ENCODE measurements at places on chromosomes 12 and 14.

DNA sequence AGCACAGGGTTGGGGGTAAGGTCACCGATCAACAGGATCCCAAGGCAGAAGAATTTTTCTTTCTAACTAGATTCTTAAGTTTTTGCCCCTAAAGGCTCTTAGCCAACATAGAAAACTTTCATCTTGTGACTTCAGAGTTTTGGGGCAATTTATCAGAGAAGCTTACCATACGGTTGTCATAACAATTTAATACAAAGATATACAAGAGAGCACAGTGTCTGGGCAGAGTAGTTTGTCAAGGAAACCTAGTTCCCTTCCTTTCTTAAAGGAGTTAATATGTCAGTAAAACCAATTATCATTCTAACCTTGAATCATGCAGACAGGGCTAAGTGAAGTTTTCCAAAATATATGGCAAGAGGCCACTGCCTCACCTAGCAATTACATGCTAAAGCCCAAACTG is 18.4 kb downstream of the NR2C1 start:
- no peak for DNase-seq

- DNase-seq = no peak
Measured at GRCh38 chr12:123991372-123991951, 18.4 kb downstream of the ZNF664 start.

GRCh38 chr14:80862541-80862940 is 79.0 kb downstream of the CEP128 start:
- no peak for DNase-seq

DNA sequence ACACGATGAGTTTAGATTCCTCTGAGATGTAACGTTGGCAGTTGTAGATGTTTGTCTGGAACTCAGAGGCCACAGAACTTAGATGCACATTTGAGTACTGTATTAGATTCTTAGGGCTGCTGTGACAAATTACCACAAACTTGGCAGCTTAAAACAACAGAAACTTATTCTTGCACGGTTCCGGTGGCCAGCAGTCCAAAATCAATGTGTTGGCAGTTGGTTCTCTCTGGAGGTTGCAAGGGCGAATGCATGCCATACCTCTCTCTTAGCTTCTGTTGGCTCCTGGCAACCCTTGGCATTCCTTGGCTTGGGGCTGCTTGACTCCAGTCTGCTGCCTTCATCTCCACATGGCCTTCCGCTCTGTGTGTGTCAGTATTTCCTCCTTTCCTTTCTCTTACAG is 118.9 kb downstream of the C12orf75 start:
- no peak for DNase-seq

GRCh38 chr14:29451941-29452340 is 475.7 kb downstream of the PRKD1 start:
- DNase-seq = peak; percentile 80

GRCh38 chr14:58272588-58273372 is 25.6 kb upstream of the ARID4A start:
- no peak for DNase-seq

GRCh38 chr12:94046626-94047410 is 101.6 kb upstream of the PLXNC1 start:
- DNase-seq = no peak

- no peak for DNase-seq
Measured at GRCh38 chr12:115132905-115133304, 448.9 kb upstream of the TBX3 start.

- DNase-seq = no peak
Measured at GRCh38 chr14:73754911-73755360, 40.8 kb upstream of the PNMA1 start.

DNA sequence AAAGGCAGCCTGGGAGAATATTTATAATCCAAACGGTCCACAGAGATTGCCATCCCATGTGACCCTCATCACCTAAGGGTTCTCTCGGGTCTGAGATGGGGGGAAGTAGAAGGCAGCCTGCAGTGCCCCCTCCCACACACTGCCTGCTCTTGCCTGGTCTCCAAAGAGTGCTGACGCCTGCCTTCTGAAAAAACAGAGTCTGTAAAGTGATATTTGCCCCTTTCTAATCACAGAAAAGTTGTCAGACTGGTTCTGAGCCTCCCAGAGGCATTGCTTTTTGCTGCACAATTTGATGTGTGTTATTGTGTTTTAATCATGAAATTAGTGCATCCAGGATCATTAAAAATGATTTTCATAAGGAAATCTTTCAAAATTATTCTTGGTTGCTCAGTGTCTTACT is 59.2 kb downstream of the TMEM30B start:
- DNase-seq = no peak

GRCh38 chr14:77011245-77011644 is 17.3 kb downstream of the IRF2BPL start:
- DNase-seq = no peak

- DNase-seq = peak; percentile 89
Measured at GRCh38 chr14:44657696-44658388, 150.8 kb upstream of the FSCB start.

DNA sequence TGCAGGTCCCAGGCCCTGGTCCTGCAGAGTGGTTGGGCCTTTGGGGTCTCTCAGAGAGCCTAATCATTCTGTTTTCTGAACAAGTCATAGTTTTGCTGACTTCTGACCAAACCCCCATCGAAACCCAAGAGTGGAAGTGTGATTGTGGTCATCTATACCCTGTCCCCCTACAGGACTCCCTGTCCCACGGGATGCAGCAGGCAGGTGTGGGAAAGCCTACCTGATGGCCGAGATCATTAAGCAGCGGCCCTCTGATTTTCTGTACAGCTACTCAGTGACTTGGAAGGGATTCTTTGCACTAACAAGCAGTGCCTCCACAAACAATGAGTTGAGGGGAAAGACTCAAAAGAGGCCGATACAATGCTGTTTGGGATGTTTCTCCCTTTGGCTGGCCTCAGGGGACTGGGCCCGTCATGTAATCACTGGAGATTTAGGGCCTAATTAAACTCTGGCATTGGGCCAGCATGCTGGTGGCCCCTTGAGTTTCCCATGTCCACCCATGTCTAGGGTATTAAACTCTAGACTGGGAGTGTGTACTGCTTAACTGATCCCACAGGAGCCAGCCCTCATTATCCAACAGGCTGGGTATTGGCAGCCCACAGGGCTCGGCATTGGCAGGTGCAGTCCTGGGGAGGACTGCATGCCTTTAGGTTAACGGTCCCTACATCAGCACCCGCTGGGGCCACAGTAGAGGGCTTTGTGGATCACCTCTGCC is 192.8 kb downstream of the ZFP36L1 start:
- DNase-seq = peak; percentile 72

DNA sequence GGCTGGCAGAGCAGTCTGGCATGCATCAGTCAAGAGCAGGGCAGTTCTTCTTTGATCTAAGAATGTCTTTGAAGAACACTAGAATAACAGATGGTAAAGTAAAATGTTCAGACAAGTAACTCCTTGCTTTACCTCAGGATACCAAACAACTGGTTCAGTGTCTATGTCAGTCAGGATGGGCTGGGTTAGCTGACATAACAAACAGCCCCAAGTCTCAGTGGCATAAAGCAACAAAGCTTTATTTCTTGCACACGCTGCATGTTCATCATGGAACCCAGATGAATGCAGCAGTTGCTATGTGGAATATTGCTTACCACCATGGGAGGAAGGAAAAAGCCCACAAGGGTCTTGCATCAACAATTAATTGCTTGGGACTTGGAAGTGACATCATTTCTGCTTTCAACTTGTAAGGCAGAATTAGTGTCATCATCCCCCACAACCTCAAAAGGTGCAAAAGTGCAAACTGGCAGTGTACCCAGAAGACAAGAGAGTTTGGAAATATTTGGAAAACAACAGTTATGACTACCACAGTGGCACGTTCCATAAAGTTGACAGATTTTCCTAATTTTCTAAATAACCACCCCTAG is 21.2 kb downstream of the GPRC5D start:
- no peak for DNase-seq

GRCh38 chr12:75699728-75700496 is 188.5 kb upstream of the KRR1 start:
- DNase-seq = no peak

GRCh38 chr14:23766737-23767401 is 130.7 kb downstream of the DHRS2 start:
- no peak for DNase-seq

- DNase-seq = no peak
Measured at GRCh38 chr12:57741844-57742738, 2.7 kb upstream of the TSPAN31 start.

GRCh38 chr12:122090759-122091515 is 12.4 kb downstream of the MLXIP start:
- DNase-seq = no peak

- DNase-seq = peak; percentile 59
Measured at GRCh38 chr12:114405519-114406271, at the start of gene TBX5. TSS of gene TBX5 (minus strand) at chr12:114406144. CDS start at chr12:114403898, 2,246 bp downstream.

- no peak for DNase-seq
Measured at GRCh38 chr12:122244565-122245371, 18.9 kb upstream of the DIABLO start.

GRCh38 chr14:29672831-29673230 is 254.8 kb downstream of the PRKD1 start:
- no peak for DNase-seq

DNA sequence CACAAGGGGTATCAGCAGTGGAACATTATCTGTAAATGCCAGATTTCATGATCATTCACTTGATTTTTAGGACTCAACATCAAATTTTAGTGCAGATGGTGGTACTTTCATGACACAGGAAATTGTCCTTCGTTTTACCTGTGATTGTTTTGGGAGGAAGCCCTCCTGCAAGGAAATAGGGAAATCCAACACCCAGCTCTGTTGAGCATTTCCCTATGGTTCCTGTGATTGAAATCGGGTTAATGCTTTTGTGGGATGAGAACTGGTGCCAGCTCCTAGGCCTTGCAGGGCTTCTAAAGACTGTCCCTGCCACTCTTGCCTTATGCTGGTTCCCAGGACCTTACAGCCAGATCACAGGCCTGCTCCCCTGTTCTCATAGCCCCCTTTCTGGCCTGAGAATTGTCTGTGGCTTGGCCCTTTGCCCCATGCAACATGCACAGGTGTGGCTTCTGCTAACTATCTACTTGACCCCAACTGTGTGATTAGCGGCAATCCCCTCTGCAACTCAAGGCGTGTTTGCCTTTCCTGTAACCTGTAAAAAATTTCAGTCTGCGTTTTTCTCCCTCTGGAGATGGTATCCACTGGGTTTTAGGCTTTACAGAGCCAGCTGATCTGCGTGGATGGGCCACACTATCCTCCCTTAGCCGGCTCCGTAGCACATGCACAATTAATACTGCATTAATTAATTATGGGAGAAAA is 112.5 kb downstream of the ETV6 start:
- DNase-seq = no peak

DNA sequence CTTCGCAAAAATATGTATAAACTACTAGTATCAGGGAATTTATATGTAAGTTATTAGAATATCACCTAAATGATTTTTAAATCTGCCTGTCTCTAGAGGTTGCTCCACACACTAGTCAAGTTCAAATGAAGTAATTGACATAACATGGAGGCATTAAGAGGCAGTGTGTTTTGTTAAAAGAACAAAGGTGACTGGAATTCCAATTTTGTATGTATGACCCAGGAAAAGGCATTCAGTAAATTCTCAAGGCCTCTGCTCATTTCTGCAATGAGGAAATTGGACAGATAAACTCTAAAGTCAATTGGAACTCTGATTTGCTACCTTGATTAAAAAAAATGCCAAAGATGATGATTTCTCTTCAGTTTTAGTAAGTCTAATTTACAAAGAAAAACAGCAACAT is 117.1 kb downstream of the NAV3 start:
- DNase-seq = no peak

DNA sequence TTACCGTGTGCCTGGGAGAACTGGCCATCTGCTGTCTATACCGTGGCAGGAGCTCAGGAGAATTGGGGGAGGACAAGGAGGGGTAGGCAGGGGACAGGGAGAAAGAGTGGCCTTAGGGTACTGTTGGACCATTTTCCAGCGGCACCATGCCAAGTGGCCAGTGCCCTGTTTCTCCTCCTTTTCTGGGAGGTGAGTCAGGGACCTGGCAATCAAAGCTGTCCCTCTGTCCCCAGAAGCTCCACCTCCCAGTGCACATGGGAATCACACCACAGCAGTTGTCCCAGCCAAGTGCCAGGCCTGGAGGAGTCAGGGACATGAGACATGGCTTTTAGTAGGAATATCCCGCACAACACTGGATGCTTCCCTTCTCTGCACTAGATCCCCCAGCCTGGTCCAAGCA is 118.0 kb downstream of the GCH1 start:
- DNase-seq = no peak

DNA sequence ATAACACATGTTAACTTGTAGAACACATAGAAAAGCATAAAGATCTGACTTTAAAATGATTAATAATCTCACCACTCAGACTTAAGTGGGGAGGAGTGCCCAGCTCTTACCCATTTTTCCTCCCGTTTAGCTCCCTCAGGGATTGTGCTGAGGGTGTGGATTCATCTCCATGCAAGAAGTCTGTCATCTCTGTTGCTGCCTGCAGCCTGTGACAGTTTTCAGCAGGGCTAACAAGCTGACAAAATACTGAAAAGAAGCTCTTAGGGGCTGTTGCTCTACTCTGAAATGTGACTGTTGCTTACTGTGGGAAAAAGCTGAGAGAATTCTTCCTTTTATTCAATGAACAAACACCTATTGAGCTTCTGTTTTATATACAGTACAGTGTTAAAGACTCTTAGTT is 216.2 kb downstream of the CPNE8 start:
- peak; percentile 68 for DNase-seq

GRCh38 chr12:3700861-3701260 is 52.0 kb downstream of the CRACR2A start:
- DNase-seq = no peak

GRCh38 chr14:103504991-103505565 is 17.6 kb downstream of the CKB start:
- no peak for DNase-seq

DNA sequence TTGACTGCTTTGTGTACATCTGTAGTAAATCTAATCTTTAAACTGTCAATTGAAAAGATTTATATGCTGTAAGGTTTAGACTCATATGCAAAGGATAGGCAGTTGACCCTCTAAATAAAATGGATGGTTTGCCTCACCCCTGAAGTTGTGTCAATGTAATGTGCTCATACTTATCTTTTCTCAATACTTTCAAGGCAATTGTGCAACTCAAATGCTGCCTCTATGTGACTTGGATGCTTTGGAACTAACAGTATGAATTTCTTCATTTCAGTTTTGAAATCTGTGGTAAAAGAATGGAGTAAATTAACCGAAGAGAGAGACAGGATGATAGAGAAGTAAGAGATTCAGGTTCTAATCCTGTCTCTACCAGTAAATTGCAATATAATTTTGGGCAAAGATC is 9.7 kb downstream of the PDE6H start:
- no peak for DNase-seq

- DNase-seq = no peak
Measured at GRCh38 chr12:10718279-10718821, 4.8 kb downstream of the YBX3 start.

GRCh38 chr12:115343601-115344000 is 659.6 kb upstream of the TBX3 start:
- no peak for DNase-seq

Measured in brain (organoid and tissue), 16 donors.